Endothelial cell (in vitro differentiated cells): ENCODE measurements at places on chromosomes 7 and 10.

- DNase-seq: no peak
Measured at GRCh38 chr7:40760293-40760964, 625.6 kb downstream of the SUGCT start.

DNA sequence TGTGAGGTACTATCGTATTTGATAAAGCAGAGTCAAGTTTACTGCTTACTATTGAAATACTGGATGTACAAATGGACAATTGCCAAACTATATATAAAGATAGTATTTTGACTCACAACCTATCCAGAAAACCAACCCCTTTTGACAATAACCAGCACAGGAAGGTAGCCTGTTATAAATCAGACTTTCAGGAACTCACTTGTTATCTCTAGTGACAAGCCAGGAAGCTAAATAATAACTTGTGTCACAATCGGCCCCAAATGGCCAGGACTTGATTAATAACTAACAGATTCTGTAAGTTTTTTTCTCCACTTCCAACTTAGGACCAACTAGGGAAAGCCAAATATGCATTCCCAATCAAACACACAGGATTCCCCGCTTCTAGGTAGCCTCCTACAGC, 38.8 kb upstream of the SLC35G1 start:
- DNase-seq: no peak

GRCh38 chr7:122412883-122413282, 108.3 kb upstream of the FEZF1 start:
- DNase-seq: no peak

DNA sequence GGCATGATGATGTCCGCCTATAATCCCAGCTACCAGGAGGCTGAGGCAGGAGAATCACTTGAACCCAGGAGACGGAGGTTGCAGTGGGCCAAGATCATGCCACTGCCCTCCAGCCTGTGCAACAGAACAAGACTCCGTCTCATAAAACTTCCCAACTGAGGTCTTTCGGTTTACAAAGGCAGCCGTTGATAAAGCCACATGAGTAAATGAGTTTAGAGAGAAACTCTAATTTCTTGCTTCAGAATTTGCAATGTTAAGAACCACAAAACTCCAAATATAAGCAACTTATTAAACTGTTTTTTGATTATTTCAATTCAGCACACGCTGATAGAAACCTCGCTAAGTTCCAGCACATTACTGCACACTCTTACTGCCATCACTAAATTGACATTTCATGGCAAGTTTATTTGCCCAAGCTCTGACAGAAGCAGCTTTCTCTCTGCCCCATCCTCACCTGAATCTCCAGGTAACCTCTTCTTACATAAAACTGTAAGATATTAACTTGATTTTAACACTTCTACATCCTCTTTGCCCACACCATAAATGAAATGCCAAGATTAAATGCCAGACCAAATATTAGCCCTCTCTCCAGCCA, 67.7 kb downstream of the FGFR2 start:
- DNase-seq: no peak

- DNase-seq: no peak
Measured at GRCh38 chr7:100137851-100138760, 10.6 kb upstream of the LAMTOR4 start.

GRCh38 chr10:62637249-62638061, 167.1 kb upstream of the ADO start:
- no peak for DNase-seq

DNA sequence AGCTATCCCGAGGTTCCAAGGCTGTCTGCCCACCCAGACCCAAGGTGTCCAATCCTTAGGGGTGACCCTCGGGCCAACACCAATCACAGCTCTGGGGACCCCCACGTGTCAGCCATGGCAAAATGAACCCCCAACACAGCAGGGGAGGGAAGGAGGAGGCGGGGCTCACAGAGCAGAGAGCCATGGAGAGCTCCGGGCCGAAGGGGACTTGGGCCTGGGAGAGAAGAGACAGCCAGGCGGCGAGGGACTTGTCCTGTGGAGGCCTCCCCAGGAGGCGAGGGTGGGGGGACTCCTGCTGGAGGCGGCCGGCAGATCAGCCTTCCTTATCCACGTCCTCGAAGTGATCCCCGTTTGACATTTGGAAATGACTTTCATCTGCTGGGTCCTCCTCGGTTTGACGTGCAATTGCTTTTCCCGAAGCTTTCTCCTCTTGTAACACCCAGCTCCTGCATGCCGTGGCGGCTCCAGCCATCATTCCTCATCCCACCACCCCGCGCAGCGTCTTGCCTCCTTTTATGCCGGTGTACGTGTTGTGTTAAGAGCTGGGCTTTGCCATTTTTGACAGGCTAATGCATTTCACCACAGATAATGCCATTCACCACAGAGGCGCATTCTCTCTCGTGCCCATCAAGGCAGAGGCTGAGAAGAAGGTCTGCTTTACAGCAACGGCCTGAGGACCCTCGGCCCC, 337.4 kb downstream of the DNAJB6 start:
- no peak for DNase-seq

GRCh38 chr10:110395350-110396283, 90.9 kb upstream of the SMNDC1 start:
- no peak for DNase-seq

GRCh38 chr7:128366300-128366699, 4.8 kb upstream of the PRRT4 start:
- no peak for DNase-seq

DNA sequence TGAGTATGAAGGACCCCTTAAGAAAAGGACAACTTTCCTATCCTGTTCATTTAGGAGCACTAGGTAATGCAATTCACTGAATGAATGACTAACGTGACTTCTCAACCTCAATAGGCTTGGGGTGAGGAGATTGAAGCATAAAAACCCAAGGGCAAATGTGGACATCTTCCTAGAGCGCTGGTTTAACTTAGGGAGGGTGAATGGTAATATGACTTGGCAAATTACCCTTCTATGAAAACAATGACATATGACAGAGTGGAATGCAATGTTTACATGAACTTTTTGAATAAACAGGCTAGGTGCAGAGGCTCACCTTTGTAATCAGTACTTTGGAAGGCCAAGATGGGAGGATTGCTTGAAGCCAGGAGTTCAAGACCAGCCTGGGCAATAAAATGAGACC, 83.9 kb upstream of the ANK3 start:
- no peak for DNase-seq

GRCh38 chr7:130912862-130913638, 179.0 kb upstream of the KLF14 start:
- DNase-seq: no peak

DNA sequence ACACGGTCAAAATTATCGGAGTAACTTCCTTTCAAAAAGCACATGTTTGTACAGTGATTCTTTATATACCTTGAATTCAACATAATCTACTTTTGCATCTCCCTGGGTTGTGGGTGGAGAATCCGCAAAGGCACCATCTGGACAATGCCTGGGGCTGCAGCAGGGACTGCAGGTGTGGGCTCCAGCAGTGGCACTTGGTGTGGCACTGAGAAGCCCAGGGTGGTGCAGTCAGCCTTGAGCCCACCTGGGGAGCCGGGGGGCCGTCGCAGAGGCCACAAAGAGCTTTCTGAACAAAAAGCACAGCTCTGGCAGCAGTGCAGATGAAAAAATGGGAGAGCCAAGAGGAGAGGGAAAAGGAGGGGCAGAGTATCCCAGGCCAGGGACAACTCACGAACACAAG, 22.2 kb downstream of the PARD3 start:
- no peak for DNase-seq

DNA sequence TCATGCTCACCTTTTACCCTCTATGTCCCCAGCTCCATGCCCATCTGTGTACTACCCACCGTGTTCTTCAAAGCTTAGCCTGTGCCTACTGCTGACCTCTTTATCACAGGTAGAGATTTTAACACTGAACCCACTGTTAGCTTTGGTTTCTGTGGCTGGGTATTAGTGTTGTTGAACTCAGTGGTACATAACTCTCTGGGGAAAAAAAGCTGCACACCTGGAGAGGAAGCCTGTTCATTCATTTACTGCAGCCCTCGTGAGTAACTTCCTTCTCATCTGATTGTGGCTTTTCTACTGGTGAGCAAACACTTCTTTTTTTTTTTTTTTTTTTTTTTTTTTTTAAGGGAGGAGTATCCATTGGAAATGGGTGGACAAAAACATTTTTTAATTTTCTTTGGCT, 326.3 kb downstream of the CCSER2 start:
- no peak for DNase-seq

- peak; percentile 12 for DNase-seq
Measured at GRCh38 chr10:70232155-70232858, 922 bp downstream of the PPA1 start.

- no peak for DNase-seq
Measured at GRCh38 chr10:31999070-31999660, 57.1 kb downstream of the KIF5B start.

- no peak for DNase-seq
Measured at GRCh38 chr10:35451151-35452016, 115.1 kb downstream of the CCNY start.

GRCh38 chr10:122265896-122266295, 5.2 kb upstream of the BTBD16 start:
- no peak for DNase-seq

DNA sequence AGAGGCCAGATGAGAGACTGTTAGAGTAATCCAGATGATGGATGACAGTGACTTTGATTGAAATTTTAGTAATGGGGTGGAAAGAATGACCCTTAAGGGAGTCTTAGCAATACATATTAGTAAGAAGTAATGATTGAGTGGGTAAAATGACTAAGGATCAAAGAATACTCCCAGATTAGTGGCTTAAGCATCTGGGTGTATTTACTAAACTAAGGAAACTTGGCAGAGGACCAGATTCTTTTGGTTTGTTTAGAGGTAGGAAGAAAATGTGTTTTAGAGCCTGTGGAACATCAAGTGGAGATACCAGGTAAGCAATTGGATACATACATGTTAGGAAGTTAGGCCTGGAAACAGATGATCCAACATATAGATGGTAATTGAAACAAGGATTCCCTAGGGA, 58.8 kb upstream of the ADRA2A start:
- DNase-seq: no peak

DNA sequence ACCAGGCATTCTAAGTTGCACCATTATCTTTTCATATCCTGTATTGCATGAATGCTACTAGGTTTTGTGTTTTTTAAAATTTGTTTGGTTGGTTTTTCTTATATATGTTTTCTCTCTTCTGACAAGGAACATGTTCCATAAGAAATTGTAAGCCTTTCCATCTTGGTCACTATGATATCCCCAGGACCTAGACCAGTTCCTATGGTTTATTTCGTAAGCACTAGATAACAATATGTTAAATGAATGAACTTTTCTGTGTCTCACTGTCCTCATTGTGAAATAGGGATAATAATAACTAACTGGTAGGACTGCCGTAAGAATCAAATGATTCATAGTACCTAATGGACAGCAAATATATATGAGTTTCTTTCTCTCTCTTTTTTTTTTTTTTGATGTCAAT, 146.3 kb downstream of the SEMA3E start:
- DNase-seq: no peak

- no peak for DNase-seq
Measured at GRCh38 chr7:26001662-26002244, 150.2 kb upstream of the NFE2L3 start.

DNA sequence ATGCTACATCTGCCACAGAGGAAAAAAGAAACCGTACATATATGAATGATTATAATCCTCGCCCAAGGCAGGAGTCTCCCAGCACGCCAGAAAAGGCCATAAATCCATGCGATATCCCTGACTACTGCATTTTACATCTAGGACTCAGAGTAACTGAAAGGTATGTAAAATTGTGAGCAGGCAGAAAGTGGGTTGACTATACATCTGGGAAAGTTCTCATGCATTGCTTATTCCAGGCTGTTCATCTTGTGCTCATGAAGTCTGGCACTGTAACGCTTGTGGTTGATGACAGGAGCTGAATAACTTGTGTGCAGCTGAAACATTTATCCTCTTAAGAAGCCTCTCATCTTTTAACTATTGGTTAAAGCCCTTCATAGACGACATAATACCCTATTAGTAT, 193.4 kb upstream of the STEAP4 start:
- DNase-seq: no peak

DNA sequence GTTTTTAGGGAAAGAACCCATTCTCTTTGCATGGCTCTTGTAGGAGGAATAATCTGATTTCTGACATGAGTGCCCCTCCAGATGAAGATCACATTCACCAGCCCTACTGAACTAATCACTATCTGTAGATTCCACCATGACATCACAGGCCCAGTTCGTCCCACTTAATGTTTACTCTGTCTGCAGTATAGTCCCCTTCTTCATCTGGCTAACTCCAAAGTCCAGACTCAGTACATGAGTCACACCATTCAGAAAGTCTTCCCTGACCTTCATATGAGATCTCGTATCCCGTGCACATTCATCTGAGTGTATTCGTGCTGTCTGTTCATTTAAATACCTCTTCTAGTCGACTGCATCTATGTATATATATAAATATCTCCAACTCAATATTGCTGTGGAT, 366.5 kb upstream of the AKR1E2 start:
- DNase-seq: no peak

GRCh38 chr7:30278376-30278775, 6.0 kb upstream of the ZNRF2 start:
- DNase-seq: no peak

DNA sequence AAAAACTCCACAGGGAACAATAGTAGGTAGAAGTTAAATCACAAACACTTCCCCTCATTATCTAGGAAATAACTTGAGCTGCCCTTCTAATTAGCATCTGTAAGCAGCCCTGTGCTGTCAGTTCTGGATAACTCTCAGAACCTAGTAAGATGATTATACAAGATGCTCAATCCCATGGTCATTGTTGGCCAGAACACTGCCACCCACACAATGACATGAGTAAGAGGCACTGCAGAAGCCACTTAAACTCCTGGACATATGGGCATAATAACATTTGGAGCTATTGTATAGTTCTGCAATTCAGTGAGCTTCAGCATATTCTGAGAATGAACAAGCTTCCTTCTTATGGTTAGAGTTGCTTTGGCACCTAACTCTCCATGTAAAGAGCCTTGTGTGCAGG, 153.8 kb downstream of the PLPP4 start:
- no peak for DNase-seq

- no peak for DNase-seq
Measured at GRCh38 chr10:63206997-63207811, 74.1 kb downstream of the NRBF2 start.

DNA sequence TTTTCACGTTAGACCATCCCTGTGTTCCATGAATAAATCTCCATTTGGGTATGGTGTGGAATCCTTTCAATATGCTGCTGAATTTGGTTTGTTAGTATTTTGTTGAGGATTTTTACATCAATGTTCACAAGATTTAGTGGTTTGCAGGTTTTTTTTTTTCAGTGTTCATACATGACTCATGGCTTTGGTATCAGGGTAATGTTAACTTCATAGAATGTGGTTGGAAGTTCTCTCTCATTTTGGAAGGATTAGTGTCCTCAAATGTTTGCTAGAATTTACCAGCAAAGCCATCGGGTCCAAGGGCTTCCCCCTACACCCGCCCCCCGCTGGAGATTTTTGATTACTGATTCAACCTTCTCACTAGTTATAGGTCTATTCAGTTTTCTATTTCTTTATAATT, 398.0 kb downstream of the NXPH1 start:
- DNase-seq: no peak
